NCI-H2081 treated with DMSO at 0.1 percent for 48 hours (cell line): ENCODE measurements at places on chromosomes 6 and 20.

DNA sequence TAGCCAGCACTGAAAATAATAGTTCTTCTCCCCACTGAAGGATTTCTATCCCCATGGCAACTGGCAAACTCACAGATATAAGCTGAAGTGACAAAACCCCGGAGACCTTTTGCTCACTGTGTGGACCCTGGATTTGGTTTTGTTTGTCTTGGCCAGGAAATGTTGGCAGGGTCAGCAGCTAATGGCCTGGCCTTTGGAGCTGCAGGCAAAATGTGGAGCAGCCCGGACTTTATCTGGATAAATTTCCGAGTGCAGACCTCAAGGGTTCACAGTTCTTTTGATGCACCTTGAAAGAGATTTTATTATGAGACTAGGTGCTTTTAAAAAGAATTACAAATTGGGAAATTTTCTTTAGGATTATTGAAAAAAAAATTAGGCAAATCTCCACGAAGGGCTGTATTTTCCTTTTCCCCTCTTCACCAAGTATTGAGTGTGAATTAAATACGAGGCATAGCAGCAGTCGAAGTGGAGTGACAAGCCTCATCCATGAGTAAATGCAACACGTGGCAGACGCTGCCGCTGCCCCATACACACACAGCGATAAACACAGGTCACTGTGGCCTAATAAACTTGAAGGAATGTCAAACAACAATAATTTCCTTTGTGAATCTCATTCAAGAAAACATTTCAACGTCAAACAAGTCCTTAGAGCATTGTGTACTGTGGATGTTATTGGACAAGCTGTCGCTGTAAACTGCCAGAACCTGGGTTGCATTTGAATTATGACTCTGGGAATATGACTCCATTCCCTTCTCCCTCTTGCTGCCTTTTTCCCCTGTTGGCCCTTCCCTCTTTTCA is 35.1 kb upstream of the CCN6 start:
- no peak for DNase-seq

DNA sequence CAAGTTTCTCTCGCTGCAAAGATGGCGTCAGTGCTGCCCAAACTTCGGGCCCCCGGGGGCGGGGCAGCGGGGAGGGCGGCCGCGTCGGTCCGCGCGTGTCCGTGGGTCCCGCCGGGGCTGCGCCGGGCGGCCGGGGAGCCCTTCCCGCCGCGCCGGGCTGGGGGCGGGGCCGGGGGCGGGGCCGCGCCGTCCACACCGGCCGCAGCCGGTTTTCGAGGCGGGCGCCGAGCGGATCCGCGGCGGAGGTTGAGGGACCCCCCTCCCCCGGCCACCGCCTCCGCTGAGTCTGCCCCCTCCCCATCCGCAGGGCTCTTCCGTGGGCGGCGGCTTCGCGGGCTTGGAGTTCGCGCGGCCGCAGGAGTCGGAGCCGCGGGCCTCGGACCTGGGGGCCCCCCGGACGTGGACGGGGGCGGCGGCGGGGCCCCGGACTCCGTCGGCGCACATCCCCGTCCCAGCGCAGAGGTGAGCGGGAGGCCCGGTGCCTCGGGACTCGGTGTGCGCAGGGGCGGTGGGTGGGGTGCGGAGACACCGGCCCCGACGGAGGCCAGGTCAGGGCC is 572 bp downstream of the SLC2A4RG start:
- DNase-seq = no peak

DNA sequence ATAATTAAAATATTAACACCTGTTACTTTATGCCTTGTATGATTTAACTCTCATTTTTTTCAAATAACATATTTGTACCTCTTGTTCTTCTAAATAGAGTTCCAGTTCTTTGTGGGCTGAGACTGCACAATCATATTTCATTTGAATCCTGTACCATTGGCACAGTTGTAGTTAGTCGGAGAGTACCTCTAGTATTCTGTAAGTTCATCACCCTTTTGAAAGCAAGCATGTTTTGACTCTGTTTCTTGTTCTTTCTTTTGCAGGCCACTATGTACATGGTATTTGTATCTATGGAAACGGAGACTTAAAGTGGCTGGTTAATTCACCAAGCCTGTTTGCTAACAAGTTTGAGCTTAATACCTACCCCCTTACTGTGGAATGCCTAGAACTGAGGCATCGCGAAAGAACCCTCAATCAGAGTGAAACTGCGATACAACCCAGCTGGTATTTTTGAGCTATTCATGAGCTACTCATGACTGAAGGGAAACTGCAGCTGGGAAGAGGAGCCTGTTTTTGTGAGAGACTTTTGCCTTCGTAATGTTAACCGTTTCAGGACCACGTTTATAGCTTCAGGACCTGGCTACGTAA is 68.2 kb downstream of the C6orf52 start:
- no peak for DNase-seq

GRCh38 chr20:8363970-8364733 is 232.1 kb downstream of the PLCB1 start:
- DNase-seq = no peak

DNA sequence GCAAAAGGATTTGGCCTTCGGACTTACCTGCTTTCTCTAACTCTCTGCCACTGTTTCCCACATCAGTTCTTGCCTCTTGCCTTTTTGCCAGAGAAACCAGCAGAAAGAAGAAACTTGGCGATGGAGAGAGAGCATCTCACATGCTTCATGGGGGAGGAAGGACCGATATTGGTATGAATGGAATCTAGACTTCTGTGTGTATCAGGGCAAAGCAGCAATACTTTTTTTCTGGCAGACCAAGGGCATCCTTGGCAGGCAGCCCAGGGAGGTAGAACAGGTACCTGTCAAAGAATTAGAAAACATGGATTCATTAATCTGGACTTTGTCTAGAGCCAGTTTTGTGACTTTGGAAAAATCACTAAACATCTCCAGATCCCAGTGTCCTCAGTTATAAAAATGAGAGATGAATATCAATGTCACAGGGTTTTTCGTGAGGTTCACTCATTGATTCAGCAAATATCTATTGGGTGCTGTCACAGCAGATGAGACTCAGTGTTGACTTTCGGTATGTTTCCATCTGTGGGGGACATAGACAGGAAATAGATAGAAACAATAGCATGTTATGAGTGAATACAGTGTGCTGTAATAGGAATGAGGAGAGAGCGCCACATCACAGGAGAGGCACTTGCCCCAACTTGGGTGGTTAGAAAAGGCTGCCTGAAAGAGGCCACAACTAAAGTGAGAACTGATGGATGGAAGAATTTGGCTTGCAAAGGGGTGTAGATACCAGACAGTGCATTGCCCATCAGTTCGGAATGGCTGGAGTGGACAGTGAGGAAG is 114.1 kb downstream of the CD83 start:
- no peak for DNase-seq

DNA sequence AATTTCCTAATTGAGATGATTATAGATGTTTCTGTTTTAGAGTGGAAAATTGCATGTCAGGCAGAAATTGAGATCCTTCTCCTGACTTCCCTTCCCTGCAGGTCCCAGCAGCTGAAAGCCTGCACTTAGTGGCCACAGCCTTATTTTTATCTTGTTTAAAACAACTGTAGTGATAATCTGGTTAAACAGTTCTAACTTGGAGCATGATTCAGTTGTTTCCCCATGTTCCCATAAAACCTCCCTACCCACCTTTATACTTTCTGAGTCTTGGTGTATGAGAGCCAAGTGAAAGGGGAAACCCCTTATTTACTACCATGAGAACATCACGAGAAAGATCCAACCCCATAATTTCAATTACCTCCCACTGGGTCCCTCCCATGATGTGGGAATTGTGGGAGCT is 195.2 kb downstream of the SLC16A10 start:
- DNase-seq = no peak

GRCh38 chr20:50585678-50586077 is 75.5 kb downstream of the PTPN1 start:
- DNase-seq = no peak

- DNase-seq = no peak
Observed at GRCh38 chr6:111329882-111330633, 153.0 kb downstream of the REV3L start.

DNA sequence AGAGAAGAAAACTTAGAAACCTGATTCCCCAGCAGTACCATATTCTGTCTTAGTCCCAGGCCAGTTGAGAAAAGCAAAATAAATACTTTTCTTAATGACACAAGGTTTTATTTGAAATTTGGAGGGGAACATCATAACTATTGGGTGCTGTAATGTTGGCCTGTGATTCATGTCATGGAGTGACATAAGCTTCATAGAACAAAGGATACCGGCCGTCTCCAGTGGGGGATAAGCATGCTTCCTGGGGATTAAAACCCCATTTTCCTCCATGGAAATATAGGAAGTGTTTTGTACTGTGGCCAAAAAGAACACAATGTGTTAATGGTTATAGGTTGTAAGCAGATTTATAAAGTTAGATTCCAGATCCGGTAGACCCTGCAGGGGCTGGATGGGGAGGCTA is 18.0 kb downstream of the MTHFD1L start:
- no peak for DNase-seq

DNA sequence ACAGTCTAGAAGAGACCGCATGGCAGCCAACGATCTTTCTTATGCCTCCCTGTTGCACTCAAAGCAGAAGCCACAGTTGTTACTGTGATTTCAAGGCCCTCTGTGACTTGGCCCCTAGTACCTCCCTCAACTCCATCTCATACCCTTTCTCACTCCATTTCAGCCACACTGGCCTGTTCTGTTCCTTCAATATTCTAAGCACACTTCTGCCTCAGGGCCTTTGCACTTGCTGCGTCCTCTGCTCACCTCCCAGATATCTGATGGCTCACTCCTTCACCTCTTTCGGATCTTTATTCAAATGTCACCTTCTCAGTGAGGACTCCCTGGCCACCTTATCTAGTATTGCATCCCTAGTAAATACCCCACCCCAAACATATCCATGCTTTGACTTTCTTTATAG is 29.4 kb upstream of the CCN6 start:
- DNase-seq = no peak

DNA sequence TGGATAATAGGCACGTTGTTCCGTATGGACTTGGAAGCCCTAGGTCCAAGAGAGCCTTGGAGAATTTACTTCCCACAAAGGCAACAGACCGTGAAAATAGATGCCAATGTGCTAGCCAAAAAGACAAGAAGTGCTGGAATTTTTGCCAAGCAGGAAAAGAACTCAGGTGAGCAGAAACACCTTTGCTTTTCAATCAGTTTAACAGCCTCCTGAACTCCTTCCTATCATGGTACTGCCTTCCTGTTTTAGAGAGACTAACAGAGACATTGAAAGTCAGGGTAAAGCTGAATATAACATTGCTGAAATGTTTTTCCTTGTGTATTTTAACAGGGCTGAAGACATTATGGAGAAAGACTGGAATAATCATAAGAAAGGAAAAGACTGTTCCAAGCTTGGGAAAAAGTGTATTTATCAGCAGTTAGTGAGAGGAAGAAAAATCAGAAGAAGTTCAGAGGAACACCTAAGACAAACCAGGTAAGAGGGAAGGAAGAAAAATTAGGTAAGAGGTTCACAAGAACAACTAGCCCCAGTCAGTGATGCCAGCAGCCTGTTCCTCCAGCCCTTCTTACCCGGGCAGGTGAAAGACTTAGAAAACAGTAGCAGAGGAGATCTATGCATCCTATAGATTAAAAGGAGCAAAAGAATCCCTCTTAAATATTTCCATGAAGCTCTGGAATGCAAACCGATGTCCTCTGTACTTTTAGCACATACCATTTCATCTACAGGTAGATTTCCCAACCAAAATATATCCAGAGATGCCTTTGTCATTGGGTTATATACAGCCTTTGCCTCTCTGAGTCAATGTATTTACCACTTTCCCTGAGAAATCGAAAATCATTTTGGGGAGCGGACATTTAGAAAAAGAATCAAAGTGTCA is 4.0 kb downstream of the EDN1 start:
- DNase-seq = no peak

DNA sequence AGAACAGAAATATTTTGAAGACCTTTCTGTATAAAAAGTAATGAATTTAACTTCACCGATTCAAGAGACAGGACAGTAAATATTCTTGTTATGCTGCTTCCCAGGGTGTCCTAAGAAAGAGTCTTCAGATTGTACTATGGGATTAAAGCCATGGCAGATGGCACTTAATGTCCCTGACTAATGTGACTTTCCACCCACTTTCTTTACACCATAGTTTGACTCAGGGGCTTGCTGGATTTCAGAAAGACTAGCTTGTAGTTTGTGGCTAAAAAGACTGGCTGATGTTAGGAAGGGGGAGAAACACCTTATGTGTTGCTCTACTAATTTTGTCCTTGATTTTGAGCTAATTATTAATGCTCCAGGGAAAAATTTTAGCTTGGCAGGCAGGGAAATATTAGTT is 75.9 kb downstream of the UTRN start:
- no peak for DNase-seq

GRCh38 chr6:96837081-96837971 is at the start of gene GPR63:
GPR63 (minus strand) TSS chr6:96837477; CDS start chr6:96799731, 37,746 bp downstream.
- no peak for DNase-seq

DNA sequence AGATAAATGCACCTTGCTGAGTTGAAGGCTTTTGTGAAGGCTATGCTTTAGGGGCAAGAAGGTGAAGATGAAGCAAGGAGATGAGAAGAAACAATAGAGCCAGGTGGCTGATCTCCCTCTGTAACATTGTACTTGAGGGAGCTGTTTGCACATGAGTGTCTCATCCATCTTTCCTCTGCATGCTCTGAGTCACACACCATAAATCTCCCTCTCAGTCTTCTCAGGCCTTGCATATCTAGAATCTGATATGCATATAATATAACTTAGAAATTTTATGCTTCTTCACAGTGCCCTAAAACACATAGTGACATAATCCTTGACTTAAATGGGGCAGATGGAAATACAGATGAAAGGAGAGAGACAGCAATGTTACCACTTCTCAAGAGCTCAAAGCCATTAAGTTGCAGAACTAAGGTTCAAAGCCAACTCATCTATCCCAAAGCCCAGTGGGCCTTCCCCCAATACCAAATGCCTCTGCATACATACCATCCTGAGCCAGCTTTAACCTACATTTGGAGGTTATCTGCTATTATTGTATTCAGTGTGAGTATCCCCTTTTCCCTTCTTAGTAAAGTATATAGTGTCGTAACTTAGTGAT is 62.4 kb upstream of the STXBP5 start:
- DNase-seq = no peak

DNA sequence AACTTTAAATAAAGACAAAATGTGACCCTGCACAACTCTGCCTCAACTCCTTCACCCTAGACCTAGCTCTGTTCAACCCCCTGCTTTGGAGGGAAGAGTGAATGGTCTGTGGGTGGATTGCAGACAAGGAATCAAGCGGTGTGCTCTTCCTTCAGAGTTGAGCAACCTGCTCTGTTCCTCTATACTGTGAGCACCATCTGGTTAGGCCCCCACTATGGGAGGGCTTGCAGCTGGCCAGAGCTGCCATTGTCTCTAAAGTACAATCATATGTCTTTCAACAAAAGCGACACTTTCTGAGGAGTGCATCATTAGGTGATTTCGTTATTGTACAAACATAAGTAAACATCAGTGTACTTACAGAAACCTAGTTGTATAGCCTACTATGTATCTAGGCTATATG is 406.1 kb upstream of the MARCKS start:
- DNase-seq = no peak

GRCh38 chr6:22558288-22558882 is 11.0 kb upstream of the HDGFL1 start:
- no peak for DNase-seq

DNA sequence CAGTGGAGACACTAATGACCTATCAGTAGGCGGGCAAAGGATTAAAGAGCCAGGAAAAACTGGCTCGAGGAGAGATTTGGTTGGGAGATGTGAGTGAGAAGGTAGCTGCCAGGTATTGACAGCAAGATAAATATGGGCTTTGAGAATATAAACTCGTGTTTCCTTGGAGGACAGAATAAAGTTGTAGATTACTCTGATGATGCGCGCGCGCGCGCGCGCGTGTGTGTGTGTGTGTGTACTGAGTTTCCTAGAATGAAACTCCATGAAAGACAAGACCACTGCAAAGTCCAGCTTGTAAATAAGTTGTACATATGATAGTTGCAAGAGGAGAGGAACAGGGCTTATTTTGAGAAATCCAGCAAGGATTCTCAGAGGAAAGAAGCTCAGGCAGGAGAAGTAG is 13.3 kb upstream of the TREM2 start:
- no peak for DNase-seq
